ENCODE measurements at places on chromosomes 12 and 14.

DNA sequence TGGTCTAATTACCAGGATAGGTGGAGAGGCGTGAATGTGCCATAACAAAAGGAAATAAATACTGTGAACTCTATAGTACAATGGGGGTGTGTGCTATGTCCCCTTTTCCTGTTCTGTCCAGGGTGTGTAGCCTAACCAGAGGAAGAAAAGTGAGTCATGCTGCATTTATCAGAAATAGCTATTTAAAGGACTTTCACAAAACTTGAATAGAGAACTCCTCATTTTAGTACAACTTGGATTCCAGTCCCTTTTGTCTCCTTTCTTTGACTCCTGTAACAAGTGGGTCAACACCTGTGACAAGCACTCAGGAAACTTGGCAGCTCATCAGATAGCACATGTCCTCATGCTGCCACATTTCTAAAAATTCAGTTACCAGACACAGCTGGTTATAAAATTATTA, 123.4 kb downstream of the CCDC91 start:
- no peak for DNase-seq

DNA sequence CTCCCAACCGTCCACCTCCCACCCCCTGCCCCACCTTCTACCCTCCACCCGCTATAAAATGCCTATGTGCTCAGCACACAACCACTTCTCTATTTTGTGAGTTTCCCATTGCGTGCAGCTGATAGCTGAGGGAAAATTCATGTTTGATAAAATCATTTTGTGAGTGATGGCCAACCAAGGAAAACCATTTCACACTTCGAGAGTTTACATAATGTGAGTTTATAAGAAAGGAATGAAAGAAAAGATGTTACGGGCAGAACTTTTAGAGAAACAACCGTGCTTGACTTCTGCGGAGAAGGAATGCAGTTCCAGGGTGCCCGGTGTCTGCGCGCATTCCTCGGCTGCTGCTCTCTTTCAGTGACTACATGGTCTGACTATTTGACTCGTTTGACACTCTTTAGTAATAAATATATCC, 140.9 kb downstream of the EFCAB11 start:
- DNase-seq = no peak

DNA sequence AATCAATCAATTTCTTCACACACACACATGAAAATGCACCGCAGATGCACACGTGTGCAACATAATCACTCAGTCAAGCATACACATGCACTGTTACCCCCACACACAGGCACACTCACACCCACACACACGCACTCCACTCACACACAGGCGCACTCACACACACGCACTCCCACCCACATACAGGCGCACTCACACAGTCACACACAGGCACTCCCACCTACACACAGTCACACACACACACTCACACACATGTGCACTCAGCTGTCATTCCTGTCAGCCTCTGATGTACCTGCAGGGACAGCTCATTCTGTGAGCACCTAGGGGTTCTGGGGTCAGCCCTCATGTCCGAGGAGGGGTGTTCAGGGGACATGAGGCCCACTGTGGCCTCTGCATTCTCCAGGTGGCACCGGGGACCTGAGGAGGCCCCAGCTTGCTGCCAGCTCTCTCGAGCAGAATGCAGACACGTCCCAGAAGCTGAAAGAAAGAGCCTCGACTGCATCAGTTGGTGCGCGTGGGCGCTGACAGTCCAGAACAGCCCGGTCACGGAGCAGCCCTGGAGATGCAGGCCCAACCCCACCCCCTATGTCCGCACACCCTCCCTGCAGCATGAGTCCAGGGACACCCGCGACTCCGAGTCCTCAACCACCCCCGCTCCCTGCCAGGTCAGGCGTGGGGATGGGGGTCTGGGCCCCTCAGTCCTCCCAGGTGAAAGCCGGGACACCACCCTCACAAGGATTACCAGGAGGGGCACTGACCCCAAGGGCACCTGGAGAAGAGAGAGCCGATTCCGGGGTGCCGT, 69.3 kb downstream of the NOC4L start:
- no peak for DNase-seq

DNA sequence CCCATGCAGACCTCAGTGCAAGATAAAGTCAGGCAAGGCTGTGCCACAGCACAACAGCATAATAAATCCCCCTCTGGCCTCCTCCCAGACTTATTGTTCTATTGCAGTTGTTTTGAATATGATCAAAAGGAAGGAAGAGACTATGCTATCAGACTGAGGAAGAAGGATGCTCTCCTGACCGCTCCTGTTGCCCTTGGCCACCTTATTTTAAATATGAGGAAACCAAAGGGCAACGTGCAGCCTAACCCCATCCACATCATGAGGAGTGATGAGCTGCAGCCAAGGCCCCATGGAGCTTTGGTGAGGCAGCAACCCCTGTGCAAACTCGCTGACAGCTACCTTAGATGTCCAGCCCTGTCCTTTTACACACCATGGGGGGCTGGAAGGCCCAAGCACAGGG, 291.7 kb downstream of the ZFP36L1 start:
- DNase-seq = no peak

GRCh38 chr12:101591781-101592180, 3.0 kb upstream of the MYBPC1 start:
- DNase-seq = no peak

DNA sequence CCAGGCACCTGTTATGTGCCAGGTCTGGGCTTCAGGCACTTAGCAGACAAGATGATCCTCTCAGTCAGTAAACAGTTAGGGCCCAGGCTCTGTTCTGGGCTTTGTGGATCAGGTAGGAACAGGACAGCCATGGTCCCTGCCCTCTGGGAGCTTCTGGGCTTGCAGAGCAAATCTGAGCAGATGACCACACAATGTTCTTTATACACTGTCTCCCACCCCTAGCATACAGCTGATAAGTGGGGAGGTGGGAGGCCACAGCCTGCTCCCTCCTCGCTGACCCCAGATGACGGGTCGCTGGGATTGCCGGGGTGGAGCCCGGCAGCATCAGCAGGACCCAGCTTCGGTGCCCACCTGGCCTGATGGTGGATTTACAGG, 53.1 kb upstream of the RIN3 start:
- no peak for DNase-seq
